ENCODE measurements at places on chromosomes 12 and 14. TPM values are rescaled to one million over a fixed set of nuclear protein-coding genes. Genes with fewer than 3 reads are reported as not detected.

GRCh38 chr14:21215130-21215878 lies 53.9 kb downstream of the HNRNPC start:
- peaks cover 46% of the 10 kb centered on the region for H3K4me1 ChIP-seq
- no peaks in the 10 kb centered on the region for H3K27me3 ChIP-seq
- peaks cover 74% of the 10 kb centered on the region for H3K36me3 ChIP-seq
- peak overlapping the region; percentile 60 for H3K27ac ChIP-seq
- DNase-seq: no peak
- H3K4me3 ChIP-seq: peak overlapping the region; percentile 58

- no peak overlapping the region for H3K4me3 ChIP-seq
- peaks cover 1% of the 10 kb centered on the region for H3K27me3 ChIP-seq
- H3K36me3 ChIP-seq: no peaks in the 10 kb centered on the region
- H3K4me1 ChIP-seq: no peaks in the 10 kb centered on the region
- H3K27ac ChIP-seq: no peak overlapping the region
- DNase-seq: no peak
These were observed 3.6 kb downstream of the LRRC74A start for GRCh38 chr14:76829650-76830421.

Gene ULK1
- total RNA-seq: 90.0 TPM

DNA sequence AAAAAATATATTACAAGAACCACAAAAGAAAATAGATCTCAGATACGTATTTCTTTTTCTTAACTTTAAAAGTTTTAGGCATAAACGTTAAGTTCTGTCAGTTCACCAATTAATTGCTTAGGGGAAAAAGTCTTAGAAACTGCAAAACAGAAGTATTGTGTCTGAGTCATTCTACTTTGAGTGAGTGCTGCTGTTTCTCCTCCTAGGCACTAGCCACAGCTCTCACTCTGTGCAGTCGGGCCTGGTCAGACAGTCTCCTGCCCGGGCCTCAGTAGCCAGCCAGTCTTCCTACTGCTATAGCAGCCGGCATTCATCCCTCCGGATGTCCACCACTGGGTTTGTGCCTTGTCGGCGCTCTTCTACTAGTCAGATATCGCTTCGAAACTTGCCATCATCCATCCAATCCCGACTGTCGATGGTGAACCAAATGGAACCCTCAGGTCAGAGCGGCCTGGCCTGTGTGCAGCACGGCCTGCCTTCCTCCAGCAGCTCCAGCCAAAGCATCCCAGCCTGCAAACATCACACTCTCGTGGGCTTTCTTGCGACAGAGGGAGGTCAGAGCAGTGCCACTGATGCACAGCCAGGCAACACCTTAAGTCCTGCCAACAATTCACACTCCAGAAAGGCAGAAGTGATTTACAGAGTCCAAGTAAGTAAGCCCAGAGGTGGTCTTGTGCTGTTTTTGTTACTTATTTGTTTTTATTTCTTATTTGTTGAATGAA lies 201.3 kb downstream of the PCNX1 start:
- DNase-seq: no peak
- H3K36me3 ChIP-seq: peaks cover 86% of the 10 kb centered on the region
- no peaks in the 10 kb centered on the region for H3K27me3 ChIP-seq
- H3K27ac ChIP-seq: no peak overlapping the region
- H3K4me3 ChIP-seq: no peak overlapping the region

DNA sequence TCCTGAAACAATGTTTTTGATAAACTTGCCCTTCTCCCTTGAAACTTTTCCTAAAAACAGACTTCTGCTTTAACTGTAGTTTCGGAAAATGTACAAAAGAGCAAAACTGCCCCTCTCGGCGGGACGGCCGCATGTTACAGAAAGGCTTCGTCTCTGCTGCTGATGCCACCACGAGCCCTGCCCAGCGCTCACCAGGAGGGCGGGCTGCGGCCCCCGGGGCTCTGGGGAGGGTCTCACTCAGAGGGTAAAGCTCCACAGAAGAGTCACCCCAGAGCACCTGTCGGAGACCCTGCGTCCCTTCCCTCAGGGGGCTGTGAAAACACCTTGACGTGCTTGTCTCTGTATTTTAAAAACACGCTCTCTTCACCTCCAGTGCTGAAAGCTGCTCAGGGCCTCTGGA lies 12.5 kb upstream of the GOLGA3 start:
- H3K36me3 ChIP-seq: peaks cover 46% of the 10 kb centered on the region
- no peaks in the 10 kb centered on the region for H3K4me1 ChIP-seq
- no peaks in the 10 kb centered on the region for H3K27me3 ChIP-seq
- no peak overlapping the region for H3K27ac ChIP-seq
- no peak overlapping the region for H3K4me3 ChIP-seq

GRCh38 chr12:95418142-95418541 lies 55.8 kb upstream of the METAP2 start:
- no peak overlapping the region for H3K27ac ChIP-seq
- DNase-seq: no peak
- no peaks in the 10 kb centered on the region for H3K36me3 ChIP-seq
- H3K4me3 ChIP-seq: no peak overlapping the region

GRCh38 chr14:68665792-68666204 lies 127.1 kb downstream of the ZFP36L1 start:
- DNase-seq: no peak
- H3K27me3 ChIP-seq: no peaks in the 10 kb centered on the region
- H3K4me3 ChIP-seq: no peak overlapping the region
- H3K4me1 ChIP-seq: peaks cover 26% of the 10 kb centered on the region
- no peak overlapping the region for H3K27ac ChIP-seq

Measured in CD4-positive, CD25-positive, alpha-beta regulatory T cell (primary cell).